Subcutaneous adipose tissue (tissue), 4 donors: ENCODE measurements at places on chromosomes 12 and 14. TPM values are rescaled to one million over a fixed set of nuclear protein-coding genes. Genes with fewer than 3 reads are reported as not detected.

Gene BICDL1
- 0.66 TPM for total RNA-seq

Gene UBR7
- 28.2 TPM for total RNA-seq

Gene TEX52
- total RNA-seq = not detected

Gene MYO1H
- 0.17 TPM for total RNA-seq
